NCI-H774 (cell line): ENCODE measurements at places on chromosomes 2 and 18.

- peak; percentile 74 for DNase-seq
Observed at GRCh38 chr2:53519918-53520841, 247.4 kb upstream of the CHAC2 start.

DNA sequence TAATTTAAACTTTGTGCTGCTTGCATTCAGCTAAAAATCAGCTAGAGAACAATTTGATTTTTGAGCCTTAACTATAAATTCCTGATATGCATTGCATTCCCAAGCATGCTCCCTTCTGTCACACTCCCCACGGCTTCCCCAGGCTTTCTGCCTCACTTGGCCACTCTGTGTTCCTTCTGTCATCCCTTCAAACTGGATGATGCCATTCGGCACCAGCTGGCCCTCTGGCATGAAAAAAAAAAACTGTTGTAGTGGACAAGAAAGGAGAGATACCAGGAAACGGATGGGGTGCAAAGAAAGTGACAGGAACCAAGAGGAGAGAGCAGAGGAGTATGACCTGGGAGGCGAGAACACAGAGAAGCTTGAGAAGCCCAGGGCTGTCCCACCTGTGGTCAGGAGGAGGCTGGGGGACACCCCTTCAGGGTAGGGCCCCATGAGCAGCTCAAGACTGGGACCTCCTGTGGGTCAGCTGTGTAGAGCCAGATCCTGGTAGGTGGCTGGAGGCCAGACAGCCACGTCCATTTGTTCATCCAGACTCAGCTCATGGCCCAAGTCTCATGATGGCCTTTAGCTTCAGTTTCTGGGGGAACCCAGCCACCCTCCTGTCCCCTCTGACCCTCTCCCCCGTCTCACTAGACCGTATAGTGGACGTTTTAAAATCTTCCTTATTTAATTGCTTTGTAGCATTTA is 211.8 kb downstream of the GBX2 start:
- no peak for DNase-seq

GRCh38 chr18:31241900-31242409 is 76.0 kb upstream of the DSG1 start:
- DNase-seq = no peak

DNA sequence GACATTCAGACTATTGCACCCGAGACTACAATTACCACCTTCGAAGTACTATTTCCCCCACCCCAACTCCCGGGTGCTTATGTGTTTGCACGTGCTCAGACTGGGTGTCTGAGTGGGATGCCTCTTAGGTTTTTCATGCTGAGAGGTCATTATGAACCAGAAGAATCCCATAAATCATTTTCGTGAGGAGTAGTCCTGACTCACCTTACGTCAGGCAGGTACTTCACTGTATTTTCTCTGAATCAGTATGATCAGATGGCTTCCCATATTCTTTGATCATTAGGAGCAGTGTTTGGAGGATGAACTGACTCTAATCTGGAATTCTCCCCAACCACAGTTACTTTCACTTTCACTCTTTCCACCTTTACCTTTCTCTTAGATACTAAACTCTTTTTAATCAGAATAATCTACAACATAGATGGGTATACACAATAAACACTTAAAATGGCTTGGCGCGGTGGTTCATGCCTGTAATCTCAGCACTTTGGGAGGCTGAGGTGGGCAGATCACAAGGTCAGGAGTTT is 38.4 kb upstream of the STAT4 start:
- DNase-seq = no peak

GRCh38 chr18:48124857-48125626 is 194.6 kb upstream of the SMAD2 start:
- DNase-seq = no peak

GRCh38 chr2:84906108-84906899 is 848 bp downstream of the TMSB10 start:
- DNase-seq = no peak

DNA sequence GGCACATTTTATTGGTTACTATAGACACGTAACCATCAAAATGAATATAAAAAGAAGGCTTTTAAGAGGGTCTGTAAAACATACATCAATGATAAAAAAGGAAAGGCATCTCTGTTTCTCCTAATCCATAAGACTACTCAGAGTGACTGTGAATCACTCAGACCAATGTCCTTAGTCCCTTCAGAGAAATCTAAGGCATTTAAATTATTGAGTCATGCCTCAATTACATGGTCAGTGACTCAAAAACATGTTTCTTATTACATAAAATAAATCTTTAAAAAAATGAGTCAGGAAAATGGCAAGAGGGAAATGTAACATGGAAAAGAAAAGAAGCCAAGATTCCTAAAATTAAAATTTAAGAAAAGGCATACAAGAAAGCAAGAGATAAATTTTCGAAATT is 146.6 kb downstream of the ERBB4 start:
- no peak for DNase-seq
